Hippocampal formation (tissue), 2 donors: ENCODE measurements at places on chromosomes 2 and 18.

GRCh38 chr2:57333221-57333620 lies 713.4 kb upstream of the VRK2 start:
- DNase-seq: no peak

GRCh38 chr2:74232426-74232825 lies 34.0 kb downstream of the MTHFD2 start:
- DNase-seq: no peak

DNA sequence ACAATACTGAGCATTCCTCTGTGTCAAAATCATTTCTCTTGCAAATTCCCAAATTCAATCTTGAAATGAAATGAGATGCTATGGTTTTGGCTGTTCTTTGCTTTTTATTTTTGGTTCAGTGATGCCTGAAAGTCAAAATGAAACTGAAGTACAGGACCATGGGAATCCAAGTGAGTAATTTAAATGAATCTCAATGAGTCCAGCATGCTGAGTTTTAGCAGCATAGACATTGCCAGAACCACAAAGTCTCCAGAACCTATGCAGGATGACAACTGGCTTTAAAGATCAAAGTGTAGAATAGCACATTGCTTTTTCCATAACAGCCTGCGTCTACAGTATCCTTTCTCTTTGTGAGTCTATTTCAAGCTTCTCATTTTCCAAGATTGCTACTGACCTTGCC lies 1050.7 kb upstream of the PIK3C3 start:
- no peak for DNase-seq

- DNase-seq: no peak
Observed at GRCh38 chr2:27653397-27653796, 10.0 kb downstream of the SUPT7L start.

DNA sequence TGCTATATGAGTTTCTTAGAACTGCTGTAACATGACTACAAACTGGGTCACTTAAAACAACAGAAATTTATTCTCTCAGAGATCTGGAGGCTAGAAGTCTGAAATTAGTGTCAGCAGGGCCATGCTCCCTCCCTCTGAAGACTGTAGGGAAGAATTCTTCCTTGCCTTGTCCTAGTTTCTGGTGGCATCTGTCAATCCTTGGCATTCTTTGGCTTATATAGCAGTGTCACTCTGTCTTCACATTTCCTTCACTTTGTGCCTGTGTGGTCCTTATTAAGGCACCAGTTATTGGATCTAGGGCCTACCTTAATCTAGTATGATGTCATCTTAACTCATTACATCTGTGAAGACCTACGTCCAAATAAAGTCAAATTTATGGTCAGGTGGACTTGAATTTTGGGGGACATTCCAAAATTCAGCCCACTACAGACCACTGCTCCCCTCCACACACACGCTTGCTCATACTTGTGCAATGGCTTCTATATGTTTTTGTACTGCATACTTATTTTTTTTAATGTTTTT lies 7.6 kb downstream of the ZC3H15 start:
- DNase-seq: no peak

- no peak for DNase-seq
Observed at GRCh38 chr18:74367905-74368304, 52.3 kb downstream of the C18orf63 start.

DNA sequence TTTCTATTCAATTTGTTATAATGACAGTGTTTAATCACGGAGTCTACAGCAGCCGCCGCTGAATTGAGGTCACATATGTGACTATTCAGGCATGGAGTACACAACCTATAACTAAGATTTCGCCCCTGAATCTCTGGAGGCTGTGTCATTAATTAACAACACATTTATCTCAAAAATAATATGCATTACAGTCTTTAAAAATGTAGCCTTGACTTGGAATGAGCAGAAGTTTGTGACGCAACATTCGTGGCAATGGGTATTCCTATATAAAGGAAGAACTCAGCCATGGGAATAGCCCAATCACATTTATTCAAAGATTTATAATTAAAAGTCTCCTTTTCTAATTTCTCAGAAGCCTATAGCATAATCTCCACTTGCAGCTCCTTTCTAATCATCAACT lies 60.6 kb upstream of the LYPD1 start:
- no peak for DNase-seq

DNA sequence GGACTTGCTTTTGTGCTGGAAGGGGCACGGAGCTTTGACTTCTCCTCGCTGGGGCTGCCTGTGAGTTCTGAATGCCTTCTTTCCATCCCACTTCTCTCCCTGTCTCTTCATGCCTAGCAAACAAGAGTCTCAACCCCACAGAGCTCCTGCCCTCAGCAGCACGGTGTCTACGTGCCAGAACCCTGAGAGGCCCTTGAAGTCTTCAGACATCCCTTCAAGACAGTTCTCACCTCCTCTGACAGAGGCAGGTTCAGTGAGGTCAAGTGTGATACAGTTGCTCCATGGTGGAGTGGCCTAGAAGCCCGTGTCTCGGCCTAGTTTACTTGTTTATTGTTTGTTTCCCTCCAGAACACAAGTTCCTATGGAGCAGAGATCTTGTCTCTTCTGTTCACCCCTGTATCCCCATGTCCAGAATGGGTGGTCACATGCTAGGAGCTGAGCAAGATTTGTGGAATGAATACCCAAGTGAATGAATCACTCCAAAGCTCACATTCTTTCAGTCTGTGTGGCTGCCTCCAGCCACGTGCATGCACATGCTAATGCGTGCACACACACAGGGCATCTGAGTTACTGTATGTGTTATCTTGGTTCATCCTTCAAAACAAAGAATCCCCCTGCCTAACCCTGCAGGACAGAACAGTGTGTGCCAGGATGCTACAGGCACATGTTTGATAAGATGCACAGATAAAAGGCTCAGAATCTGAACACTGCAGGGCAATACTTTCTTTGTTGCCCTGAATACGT lies 391.6 kb downstream of the NBAS start:
- no peak for DNase-seq

GRCh38 chr2:74822771-74823566 lies 11.0 kb upstream of the HK2 start:
- no peak for DNase-seq

GRCh38 chr2:181203916-181204315 lies 223.5 kb downstream of the UBE2E3 start:
- no peak for DNase-seq

DNA sequence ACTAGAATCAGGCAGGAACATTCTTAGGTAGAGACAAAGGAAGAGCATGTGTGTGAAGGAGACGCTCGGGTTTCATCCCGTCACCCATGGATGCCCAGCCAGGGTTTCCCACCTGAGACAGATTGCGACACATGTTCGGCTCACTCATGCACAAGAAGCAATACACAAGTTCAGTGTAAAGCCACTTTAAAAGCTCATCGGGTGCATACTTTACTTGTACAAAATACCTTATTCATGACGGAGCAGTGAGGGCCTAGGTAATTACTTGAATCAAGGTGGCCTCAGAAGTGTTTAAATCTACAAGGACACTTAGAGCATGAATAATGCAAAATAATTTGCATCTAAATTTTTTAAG lies 42.0 kb downstream of the ZEB2 start:
- no peak for DNase-seq

- no peak for DNase-seq
Observed at GRCh38 chr2:226300196-226300886, 499.3 kb downstream of the IRS1 start.

DNA sequence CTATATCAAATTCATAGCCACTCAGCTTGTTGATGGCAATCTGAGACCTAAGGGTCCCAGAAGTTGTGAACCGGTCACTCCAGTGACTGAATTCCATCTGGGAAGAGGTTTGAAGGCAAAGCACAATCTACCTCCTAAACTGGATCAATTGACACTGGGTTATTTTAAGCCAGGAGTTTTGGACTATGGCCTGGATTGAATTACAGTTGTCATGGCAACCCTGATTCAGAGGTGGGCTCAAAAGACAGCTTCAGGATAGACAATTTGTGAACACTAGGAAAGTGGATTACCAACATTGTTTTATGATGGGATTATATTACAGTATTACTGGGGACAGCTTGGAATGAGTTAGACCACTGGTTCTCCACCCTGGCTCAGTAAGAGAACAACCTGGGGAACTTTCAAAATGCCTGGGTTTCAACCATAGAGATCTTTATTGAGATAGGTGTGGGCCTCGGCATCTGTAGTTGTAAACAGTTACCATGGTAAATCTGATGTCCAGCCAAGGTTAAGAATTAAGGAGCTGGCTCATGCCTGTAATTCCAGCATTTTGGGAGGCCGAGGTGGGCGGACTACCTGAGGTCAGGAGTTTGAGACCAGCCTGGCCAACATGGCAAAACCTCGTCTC lies 58.8 kb downstream of the MFSD6 start:
- no peak for DNase-seq

DNA sequence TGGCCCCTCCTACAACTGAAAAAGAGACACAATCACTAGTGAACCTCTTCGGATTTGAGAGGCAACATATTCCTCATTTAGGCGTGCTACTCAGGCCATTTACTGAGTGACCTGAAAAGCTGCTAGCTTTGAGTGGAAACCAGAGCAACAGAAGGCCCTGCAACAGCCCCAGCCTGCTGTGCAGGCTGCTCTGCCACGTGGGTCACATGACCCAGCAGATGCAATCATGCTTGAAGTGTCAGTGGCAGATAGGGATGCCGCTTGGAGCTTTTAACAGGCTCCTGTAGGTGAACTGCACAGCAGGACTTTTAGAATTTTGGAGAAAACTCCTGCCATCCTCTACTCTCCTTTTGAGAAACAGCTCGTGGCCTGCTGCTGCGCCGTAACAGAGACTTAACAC lies 578.6 kb upstream of the RAB6C start:
- no peak for DNase-seq

DNA sequence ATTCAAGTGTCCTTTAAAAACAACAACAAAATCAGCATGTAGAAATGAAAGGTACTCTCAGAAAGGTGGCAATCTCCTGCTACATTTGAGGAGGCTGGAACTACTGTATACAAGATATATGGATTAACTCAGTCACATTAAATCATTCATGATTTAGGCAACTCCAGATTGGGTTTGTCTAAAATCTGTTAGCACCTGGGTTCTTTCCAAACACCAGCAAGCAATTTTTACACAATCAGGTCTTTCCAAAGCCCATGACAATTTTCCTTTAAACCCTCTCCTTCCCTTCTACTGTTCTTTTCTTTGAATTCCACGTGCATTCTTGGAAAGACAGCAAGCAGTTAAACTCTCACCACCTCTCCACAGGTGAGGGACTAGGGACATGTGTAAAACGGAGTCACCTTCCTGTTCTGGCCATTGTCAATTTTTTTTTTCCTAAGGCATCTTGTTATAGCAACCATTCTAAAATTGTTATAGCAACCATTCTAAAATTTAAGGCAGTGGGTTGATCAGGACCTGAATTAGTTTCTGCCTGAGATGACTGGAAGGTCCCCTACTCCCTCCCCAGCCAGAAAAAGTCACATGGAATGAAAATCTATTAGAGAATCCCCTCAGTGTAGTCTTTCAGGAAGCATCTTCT lies 113.9 kb downstream of the ANKRD44 start:
- DNase-seq: no peak

- peak; percentile 55 for DNase-seq
Observed at GRCh38 chr2:37326285-37326684, 1.7 kb upstream of the PRKD3 start.
